ENCODE measurements at places on chromosomes 1 and 21.
A peak's percentile ranks its signal among the peaks of the same experiment; 100 is the strongest.

- DNase-seq, result no peak
Measured at GRCh38 chr1:150576794-150577556, 2.4 kb downstream of the MCL1 start.

DNA sequence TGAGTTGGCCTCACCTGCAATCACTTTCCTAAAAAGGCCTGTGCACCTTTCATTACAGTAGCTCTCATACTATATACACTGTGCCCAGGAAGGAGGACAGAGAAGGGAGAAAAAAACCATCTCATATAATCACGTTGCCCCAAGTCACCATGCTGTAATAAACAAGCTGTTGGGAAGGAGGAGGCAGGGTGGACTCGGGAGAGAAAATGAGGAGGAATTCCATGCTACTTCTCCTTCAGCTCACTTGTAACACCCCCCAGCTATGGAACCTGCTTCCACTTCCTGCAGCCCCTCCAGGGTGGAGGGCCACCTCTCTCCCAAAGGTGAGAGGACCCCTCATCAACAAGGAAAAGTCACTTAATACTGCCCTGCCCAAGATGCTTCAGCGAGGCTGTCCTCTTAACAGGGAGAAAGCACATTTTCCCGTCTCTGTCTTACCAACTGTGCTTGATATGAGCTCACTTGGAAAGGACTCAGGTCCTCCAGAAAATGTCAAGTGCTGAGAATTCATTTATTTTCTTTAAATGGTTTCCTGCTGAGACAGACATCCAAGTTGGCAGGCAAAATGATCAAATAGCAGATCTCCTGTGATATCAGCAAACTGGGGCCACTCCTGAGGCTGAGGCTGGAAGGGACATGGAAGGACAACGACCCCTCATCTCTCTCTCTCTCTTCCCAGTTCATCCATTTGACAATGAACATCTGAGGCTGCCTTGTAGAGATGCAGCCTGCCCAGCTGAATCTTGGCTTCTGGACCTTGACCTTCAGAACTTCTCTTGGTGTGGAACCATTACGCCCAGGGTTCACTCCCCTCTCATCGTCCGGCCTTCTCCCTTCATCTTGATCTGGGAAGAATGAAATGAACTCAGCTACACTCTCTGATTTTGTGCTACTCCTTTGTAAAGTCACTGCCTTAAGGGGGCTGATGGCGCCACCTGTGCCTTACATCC is 54.0 kb downstream of the CAPN9 start:
- no peak for DNase-seq

DNA sequence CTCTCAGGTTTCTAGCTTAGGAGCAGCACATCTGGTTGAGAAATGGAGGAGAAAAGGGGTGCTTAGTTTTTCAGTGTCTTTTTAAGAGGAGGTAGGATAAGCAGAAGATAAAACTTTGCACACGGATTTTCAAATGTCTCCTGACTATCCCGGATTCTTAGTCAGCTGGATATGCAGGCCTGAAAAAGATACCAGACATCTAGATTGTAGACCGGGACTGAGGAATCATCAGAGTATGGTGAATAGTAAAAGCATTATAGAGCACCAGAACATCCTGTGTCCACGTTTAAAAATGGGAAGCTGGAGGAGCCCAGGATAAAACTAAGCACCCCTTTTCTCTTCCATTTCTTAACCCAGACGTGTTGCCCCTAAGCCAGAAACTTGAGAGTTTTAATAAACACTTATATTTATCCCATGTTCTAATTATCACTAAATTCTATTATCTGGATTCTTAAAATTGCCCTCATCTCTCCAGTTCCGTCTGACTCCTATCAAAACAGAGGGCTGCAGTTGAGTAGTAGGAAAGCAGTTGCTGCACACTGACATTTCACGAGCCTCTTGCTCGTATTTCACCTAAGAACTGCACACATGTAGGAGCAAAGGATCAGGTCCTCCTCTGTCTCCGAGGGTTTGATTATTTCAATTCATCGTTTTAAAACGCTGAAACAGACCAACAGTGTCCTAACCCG is 609 bp downstream of the PIGK start:
- no peak for DNase-seq

GRCh38 chr1:4005431-4005830 is 105.4 kb upstream of the C1orf174 start:
- no peak for DNase-seq

DNA sequence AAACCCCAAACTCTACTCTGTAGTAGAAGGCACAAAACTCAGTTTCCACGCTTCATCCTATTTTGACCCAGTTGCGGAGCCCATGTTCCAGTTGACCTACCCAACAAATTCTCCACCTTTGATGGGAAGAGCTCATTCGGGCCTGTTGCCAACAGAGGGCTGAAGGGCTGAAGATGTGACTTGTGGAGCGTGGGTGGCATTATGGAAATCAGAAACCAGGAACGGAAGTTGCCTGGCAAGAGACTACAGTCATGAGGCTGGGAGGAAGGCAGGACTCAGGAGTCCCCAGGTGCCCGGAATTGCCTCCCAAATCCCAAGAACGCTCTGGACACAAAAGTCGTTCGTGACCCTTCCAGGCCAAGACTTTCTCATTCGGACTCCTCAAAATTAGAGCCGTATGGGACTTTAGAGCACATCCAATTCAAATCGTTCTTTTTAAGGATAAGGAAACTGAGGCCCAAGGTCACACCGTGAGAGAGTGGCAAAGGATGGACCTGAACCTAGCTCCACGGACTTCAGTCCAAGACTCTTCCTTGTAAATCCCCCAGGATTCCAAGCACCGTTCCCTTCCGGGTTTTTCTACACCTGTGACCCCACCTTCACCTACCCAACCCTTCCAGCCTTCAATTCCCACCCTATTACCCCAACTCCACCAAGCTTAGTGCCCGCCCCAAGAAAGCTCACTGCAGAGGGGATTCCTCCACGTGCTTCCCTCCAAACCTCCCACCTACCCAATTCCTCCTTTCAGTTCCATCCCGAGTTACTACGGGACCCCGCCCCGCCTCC is 739 bp downstream of the SMG5 start:
- DNase-seq, result no peak

DNA sequence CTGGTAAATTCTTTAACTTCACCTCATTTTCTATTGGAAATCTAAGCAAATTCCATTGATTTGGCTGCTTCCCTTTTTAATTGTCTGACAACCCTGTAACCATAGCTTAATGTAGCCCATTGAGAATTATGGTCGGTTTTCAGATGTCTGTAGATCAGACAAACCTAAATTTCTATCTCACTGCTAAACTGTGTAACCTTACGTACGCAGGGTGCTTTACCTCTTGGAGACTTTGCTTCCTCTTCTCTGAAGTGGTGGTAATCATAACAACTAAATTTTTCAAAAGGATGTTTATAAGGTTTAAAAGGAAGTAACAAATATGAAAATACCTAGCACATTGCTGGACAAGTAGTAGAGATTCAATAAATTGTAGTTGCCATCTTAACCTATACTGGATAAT is 25.9 kb downstream of the IFNAR1 start:
- no peak for DNase-seq

- peak; percentile 40 for DNase-seq
Measured at GRCh38 chr1:32754317-32755097, 51.9 kb upstream of the SYNC start.

DNA sequence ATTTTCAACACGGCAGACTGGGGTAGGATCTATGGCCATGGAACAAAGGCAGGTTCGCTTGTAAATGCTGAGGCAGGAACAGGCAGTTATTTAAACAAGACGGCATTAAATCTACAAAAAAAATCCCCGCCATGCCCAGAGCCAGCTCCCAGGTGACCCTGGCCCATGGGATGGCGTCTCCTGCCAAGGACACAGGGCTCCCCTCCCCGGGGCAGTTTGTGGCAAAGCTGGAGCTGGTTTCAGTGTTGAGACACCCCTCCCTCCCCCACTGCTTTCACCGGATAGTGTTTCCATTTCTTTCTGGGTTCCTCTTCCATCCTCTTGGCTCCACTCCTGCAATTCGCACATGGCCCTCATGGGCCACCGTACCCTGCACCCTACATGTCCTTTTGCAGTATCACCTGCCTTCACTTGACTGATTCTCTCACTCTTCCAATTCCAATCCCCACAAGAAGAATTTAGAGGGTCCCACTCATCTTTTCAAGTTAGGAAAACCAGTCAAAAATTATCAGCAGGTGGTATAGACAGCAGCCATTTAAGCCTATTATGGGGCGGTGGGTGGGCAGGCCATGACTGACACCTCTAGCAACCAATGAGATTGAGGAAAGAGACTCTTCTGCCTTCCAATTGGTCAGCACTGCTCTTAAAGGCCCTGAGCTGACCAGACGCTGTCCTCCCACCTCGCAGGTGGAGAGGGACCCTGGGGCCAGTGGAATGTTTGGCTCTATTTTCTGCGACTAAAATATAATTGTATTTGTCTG is 52.0 kb downstream of the OLIG1 start:
- DNase-seq, result no peak

DNA sequence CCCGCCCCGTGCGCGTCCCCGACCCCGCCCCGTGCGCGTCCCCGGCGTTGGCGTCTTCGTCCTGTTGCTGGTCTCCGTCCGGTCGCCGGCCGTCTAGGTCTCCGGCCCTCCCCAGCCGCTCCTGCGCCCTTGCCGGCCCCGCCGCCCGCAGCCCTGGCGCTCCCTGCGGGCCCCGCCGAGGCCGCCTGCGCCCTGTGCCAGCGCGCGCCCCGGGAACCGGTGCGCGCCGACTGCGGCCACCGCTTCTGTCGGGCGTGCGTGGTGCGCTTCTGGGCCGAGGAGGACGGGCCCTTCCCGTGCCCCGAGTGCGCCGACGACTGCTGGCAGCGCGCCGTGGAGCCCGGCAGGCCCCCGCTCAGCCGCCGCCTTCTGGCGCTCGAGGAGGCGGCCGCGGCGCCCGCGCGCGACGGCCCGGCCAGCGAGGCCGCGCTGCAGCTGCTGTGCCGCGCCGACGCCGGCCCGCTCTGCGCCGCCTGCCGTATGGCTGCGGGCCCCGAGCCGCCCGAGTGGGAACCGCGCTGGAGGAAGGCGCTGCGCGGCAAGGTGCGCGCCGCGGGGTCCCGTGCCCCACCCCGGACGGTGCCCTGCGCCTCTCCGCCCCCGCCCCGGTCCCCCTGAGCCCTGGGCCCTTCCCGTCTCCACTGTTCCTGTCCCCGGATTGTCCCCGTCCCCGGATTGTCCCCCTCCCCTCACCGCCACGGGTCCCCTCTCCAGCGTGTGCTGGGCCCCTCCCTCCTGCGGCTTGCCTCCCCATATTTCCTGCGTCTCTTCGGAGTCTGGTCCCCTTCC is at the start of gene RNF187:
Gene RNF187 (plus strand): TSS at position 47 of the 789 bp plus-strand sequence.
- peak; percentile 42 for DNase-seq

DNA sequence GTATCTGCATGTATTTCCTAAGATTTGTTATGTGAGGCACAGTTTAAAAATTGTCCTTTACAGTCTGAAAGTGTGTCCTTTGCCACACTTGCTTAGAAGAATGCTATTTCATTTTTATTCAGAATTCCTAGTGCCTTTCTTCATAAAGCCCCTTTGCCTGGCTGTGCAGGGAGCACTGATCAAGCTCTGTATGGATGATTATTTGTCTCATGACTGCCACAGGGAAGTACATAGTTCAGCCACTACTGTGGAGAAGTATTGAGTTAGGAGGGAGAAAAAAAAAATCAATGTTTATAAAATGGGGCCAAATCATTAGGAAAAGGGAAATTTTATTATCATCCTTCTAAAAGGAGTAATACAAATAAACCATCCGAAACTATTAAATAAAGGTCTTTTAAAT is 51.4 kb downstream of the LHX4 start:
- DNase-seq, result no peak

GRCh38 chr1:117162816-117163215 is 41.3 kb upstream of the TRIM45 start:
- no peak for DNase-seq

DNA sequence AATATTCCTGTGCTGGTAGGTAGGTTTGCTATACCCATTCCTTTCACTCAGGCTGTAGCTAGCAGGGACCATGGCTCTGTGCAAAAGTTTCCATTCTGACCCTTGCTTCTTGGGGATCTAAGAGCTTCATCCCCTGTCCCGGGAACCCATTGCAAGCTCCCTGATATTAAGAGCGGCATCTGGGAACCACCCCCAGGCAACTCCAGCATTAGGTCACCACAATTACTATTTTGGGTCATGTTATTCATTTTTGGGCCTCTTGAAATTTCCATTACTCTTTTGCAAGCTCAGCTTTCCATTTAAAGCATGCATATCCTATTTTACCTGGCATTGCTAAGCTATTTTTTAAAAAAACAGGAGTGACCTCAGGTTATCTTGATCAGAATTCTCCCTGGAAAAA is 22.1 kb upstream of the ACTRT2 start:
- no peak for DNase-seq

GRCh38 chr1:15847100-15847892 is at the start of gene SPEN:
SPEN (plus strand) TSS chr1:15847707; CDS start chr1:15848068, 361 bp downstream.
- peak; percentile 96 for DNase-seq

DNA sequence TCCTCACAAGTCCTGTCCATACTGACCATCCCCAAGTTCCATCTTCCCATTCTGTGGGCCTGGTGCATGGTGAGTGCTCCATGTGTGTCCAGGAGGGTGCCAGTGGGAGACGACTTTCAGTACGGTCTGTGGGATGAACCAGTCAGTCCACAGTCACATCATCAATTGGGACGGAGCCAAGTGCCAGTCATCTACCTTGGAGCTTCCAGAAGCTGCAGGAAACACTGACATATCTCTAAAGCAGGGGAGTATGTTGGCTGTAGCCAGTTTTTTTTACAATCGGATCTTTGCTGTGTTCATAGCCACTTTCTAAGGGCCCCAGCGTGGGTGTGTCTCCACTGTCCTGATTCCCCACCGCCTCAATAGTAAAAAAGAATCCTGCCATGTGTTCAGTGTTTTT is 13.6 kb upstream of the TRIM17 start:
- DNase-seq, result no peak

DNA sequence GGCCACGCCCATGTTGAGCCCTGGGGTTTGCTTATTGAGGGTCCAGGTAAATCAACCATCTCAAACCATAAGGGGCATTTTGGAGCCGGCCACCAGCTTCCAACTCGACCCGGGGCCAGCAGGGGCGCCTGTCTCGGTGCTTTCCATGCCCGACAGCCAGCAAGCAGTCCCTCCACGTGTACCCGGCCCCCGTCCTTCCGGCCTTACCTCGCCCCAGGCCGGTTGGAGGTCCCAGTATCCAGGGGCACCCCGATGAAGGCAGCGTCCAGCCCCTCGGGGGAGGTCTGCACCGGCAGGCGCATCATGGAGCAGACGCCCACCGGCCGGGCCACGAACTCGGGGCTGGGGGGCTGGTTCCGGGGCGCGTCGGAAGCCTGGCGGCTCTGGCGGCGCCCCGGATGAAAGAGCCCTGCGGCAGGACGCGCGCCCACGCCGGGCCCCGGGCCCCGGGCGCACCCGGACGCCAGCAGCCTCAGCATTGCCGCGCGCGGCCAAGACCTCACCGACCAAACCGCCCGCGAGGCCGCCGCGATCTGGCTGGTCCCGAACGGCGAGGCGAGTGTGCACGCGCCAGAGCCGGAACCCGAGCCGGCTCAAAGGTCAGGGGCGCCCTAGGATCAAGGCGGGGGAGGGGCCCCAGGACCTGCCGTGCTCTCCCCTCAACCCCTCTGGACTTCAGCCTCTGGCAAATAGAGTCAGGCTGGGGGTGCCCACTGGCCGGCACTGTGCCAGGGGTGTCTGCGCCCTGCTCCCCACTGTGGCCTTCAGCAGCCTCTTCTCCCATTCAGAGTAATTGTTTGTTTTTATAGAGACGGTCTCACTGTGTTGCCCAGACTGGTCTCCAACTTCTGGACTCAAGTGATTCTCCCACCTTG is at the start of gene AGMAT:
Gene AGMAT (minus strand): TSS at position 563 of the 875 bp plus-strand sequence. CDS start 84 bp downstream, at position 479.
- peak; percentile 46 for DNase-seq

- DNase-seq, result peak; percentile 58
Measured at GRCh38 chr1:182054698-182055326, 6.7 kb downstream of the ZNF648 start.

GRCh38 chr21:37462087-37462861 is 95.7 kb downstream of the DYRK1A start:
- no peak for DNase-seq

Measured in T-cell (primary cell).